Stimulated activated CD4-positive, alpha-beta T cell treated with anti-CD3 and anti-CD28 coated beads, Interleukin-1b, Interleukin-23, amount 100 ng/mL, for 4 hours (primary cell): ENCODE measurements at places on chromosomes 12 and 14.

DNA sequence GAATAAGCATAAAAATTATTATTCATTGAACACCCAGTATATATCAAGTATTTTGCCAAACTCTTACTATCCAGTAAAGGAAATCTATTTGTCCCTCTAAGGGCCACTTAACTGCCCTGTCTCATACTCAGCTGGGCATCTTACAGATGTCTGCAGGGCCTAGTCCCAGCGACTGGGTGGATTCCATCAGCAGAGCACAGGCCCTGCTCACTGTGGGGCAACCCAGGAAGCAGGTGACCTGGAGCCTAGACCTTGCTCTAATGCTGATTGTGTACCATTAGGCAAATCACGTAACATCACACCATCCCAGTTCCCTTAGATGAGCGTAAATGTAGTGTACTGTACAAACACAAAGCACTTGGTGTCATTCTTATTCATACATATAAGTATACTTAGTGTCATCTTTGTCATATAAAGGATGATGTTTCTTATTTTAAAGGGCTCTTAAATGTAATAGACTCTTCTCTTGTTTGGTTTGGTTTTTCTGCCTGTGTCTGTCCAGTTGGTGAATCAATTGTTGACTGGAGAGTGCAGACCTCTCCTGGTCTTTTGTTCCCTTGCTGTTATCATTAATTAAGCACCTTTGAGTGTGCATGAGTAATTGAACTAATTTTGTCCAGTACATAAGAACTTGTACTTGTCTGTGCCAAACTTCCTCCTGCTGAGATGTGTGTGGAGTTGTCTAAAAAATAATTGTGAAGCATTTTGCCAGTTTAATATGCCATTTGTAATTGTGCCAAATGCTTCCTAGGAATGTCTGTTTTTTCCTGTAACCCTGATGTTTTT is 49.3 kb downstream of the RAB35 start:
- DNase-seq, result no peak

- peak; percentile 33 for DNase-seq
Measured at GRCh38 chr12:21656905-21657325, 727 bp downstream of the LDHB start.

- DNase-seq, result no peak
Measured at GRCh38 chr12:94867066-94867855, 136.2 kb downstream of the NDUFA12 start.

GRCh38 chr14:102088012-102088792 is 1.4 kb upstream of the HSP90AA1 start:
- DNase-seq, result peak; percentile 61

GRCh38 chr14:69652942-69653684 is 41.7 kb downstream of the SUSD6 start:
- no peak for DNase-seq

GRCh38 chr12:108975024-108975593 is 45.8 kb downstream of the SVOP start:
- DNase-seq, result no peak

GRCh38 chr12:67630373-67631088 is 18.0 kb upstream of the DYRK2 start:
- peak; percentile 19 for DNase-seq

GRCh38 chr14:92953526-92953925 is 30.6 kb downstream of the CHGA start:
- DNase-seq, result no peak

DNA sequence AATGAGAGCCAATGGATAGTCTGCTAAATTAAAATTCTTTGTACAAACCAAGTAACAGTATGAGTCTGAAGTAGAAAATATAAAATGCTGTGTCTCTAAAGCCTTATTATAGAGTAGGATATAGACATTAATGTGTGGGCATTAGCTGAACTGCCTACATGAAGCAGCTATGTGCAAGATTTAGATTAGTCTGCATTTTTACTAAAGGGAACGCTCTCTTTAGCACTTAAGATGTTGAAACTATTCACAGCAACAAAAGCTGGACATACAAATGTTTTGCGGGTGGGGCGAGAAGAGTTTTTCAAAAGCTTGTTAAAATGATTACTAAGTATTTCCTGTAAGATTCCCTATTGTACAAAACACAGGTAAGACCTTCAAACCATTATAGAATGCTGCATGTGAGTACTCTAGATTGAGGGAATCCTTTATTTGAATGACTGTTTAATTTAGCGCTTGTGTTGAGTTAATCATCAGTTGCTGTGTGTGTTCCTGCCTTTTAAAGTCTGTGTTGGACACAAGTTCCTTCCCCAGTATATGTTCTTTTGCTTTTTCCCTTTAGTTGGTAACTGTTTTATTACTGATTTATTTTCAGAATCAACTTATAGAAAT is 87.1 kb downstream of the RAD52 start:
- DNase-seq, result no peak

DNA sequence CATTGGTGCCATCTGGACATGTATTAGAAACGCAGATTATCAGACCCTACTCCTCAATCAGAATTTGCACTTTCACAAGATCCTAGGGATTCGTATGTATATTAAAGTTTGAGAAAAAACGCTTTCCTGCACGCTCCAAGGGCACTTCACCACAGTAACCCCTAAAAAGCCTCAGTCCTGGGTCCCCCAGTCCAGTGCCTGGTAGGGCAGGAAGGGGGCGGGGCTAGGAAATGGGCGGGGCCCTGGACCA is 369 bp downstream of the DEPDC4 start:
- peak; percentile 84 for DNase-seq

DNA sequence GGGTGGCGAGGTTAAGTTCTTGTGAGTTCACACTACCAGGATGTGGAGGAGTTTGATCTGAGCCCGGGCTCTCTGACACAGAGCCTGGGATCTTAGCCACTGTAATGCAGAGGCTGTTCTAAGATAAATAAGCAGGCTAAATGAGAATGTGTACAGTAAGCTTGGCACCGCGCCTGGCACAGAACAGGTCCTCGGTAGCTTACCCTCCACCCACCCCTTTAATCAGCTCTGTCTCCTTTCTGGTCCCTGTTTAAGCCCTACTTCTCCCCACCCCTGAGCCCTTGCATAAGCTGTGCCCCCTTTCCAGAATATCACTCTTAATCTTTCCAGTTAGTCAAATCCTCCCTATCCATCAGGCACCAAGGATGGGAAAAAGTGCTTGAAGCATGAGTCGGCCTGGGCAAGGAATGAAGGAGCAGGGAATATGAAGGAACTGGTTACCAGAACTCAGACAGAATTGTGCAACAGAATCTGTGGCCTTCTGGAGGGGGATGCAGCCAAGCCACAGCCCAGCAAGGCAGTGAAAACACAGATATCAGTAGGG is 32.8 kb upstream of the CMKLR1 start:
- no peak for DNase-seq

- no peak for DNase-seq
Measured at GRCh38 chr12:125205386-125205785, 140.2 kb downstream of the AACS start.

- no peak for DNase-seq
Measured at GRCh38 chr14:90608929-90609341, 207.3 kb downstream of the TTC7B start.

- no peak for DNase-seq
Measured at GRCh38 chr14:71063351-71063750, 156.1 kb downstream of the PCNX1 start.

GRCh38 chr14:55253276-55253675 is 17.9 kb upstream of the FBXO34 start:
- DNase-seq, result no peak

- DNase-seq, result no peak
Measured at GRCh38 chr14:88995437-88996198, 171.2 kb downstream of the TTC8 start.

GRCh38 chr14:99529899-99530298 is 48.7 kb downstream of the CCNK start:
- DNase-seq, result no peak

DNA sequence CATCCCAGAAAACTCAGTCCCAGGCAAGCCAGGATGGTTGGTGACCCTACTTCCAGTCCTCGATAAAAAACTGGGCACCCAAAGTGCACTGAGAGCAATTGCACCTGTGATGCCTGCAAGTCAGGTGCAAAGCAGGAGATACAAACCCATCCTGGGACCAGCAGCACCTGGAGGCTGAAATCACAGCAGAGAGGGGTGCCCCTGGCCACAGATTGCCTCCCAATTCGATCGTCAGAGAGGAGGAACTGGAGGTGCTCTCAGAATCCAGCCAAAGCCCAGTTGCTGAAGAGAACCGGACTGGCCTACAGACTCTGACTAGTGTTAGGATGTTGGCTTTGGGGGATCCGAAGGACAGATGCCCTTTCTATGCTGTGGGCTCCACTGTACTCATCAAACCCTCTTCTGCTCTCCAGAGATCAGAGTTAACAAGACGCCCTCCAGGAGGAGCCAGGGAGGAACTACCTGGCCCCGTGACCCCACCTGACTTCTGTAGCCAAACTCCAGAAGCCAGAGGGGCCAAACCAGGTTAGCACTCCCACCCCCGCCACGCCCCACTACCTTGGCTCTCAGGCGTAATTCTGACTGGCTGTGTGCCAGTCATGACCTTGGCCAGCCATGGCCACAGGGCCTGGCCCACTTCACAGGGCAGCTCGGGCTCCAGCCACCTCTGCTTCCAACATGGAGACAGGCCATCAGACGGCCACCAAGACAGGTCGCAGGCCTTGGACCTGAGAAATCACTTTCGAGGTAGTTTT is 284.5 kb upstream of the RTL1 start:
- DNase-seq, result no peak

DNA sequence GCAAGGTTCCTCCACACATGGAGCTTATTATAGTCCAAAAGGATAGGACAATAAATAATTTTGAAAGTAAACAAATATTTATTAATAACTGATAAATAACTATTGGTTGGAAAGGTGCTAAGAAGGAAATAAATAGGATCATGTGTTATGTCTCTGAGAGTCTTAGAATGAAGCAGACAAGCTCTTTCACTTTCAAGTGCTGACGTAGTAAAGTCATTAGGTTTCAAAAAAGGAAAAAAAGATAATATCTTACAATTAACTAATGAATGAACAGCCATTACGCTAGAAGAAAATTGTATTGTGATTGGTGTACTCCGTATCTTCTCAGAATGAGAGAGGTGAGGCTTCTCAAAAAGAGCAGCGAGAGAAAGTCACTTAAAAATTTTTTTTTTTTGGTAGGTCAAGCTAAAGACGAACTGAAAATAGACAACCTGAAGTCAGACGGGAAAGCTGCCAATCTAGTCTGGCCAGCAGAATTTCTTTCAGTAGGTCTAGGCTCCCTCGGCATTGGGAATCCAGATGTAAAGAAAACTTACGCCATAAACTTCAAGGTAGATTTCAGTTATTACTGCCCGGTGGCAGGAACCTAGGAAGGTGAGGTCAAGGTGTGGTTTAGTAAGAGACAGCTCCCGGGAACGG is 583 bp upstream of the LEMD3 start:
- no peak for DNase-seq

DNA sequence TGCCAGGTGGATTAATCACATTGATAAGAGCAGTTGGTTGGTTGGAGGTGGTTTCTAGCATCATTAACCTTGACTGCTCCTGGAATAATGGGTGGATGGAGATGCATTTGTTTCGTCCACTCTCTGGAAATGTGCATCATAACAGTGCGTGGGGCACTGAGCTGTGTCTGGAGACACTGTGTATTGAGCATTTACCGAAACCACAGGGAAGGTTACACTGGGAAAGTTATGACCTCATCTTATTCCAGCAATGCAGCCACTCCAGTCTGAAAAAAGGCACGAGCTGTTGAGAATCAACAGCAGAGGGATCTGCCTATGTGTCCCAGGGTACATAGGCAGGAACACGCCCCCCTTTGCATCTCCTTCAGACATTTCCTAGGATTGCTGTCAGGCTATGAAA is 27.2 kb downstream of the RNFT2 start:
- no peak for DNase-seq

DNA sequence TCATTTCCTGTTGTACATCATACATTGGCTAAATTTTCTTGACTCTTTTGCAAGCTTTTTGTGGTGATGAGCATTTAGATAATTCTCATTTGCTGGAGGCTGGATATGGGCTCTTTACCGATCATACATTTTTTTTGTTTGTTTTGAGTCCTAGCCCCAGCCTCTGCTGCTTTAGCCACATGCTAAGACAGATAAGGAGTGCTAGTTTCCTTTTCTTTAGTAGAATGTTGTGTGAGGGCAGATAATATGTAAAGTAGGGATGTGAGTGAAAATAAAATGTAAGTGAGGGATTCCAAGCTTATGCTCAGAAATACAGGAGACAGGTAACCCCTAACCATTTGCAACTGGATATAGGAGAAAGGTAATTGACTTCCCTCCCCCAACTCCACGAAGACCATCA is 405.7 kb downstream of the TRHDE start:
- DNase-seq, result no peak

DNA sequence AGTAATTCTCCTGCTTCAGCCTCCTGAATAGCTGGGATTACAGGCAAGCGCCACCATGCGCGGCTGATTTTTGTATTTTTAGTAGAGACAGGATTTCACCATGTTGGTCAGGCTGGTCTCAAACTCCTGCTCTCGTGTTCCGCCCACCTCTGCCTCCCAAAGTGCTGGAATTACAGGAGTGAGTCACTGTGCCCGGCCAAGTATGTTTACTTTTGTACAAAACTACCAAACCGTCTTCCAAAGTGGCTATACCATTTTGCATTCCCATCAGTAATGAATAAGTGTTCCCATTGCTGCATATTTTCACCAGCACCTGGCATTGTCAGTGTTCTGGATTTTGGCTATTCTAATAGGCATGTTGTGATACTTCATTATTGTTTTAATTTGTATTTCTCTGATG is 8.4 kb upstream of the KRT6A start:
- no peak for DNase-seq

DNA sequence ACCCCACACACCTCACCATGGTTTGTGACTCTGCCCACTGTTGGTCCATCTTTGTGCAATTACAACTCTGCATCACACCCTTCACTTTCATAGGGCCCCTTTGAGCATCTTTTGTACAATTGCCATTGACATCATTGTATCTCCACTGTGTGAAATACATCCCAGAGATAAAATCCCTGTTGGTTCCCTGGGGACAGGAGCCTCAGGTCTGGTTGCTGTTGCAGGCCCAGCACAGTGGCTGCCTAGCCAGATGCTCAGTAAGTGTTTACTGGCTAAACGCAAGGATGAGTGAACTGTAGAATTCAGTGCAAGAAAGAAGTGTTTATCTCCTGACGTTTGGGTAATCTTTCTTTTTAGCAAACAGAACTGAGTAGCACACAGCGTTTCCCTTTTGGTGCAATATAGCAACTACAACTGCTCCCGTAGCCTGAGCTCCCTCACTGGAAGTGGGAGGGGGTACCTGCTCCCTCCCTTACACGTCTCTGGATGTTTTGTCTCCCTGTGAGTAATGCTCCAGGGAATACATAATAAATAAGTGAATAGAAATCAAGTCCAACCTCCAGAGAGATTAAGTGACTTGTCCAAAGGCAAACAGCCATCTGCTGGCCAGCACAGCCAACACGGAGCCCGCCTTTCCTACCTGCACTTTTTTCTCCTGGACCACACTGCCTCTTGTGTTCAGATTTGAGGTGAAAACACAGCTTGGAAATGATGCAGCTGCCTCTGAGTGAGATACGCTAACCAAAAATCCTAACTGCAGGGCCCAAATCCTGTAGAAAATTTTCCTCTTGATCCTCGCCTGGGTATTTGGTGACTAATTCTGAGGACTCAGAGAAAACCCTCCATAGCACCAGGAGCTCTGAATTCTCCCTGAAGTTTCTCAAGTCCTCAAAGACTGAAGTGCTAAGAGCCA is 27.4 kb downstream of the GALNT16 start:
- DNase-seq, result no peak

- peak; percentile 38 for DNase-seq
Measured at GRCh38 chr12:27703720-27704452, 6.7 kb upstream of the MRPS35 start.

GRCh38 chr12:20280515-20280914 is 87.8 kb upstream of the PDE3A start:
- DNase-seq, result no peak

- DNase-seq, result no peak
Measured at GRCh38 chr14:54659365-54659764, 92.4 kb downstream of the SAMD4A start.
